ENCODE measurements at places on chromosomes 7 and 10.

DNA sequence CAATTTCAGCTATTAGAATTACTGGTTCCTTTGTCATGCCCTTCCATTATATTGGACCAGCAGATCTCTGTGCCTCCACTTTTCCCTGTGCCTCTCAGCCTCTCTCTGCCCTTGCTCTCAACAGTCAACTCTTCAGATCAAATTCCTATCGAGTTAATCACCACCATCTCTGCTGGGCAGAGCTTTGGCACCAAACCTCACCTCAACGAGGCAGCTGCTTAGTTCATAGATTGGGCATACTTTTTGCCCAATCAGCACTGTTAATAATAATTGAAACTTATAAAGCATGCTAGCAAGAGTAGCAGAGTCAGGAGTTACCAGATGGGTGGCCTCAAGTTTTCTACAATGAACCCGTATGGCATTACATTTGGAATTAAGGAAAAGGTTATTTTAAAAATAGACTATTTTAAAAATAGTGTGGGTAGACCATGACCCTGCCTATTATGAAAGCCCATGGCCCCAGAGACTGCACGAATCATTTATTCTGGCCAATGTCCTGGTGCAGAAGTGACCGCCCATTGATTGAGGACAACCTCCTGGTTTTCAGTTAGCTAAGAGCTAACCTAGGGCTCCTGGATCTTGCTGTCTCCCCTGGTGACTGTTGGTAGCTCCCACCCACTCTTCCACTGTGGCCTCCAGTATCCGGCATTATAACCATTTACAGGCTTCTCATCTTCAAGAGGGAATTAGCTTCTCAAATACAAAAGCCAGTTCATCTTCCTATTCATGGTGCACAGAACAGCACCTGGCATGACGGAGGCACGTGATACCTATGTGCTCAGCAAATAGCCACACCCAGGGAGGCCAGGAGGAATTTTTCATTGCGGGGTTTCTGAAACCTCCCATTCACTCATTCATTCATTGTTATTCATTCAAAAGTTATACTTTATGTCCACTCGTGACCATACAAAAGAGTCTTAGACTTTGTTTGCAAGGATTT, 265.4 kb downstream of the INHBA start:
- DNase-seq, result no peak

GRCh38 chr7:108118959-108119358, 11.2 kb downstream of the LAMB4 start:
- DNase-seq, result no peak

DNA sequence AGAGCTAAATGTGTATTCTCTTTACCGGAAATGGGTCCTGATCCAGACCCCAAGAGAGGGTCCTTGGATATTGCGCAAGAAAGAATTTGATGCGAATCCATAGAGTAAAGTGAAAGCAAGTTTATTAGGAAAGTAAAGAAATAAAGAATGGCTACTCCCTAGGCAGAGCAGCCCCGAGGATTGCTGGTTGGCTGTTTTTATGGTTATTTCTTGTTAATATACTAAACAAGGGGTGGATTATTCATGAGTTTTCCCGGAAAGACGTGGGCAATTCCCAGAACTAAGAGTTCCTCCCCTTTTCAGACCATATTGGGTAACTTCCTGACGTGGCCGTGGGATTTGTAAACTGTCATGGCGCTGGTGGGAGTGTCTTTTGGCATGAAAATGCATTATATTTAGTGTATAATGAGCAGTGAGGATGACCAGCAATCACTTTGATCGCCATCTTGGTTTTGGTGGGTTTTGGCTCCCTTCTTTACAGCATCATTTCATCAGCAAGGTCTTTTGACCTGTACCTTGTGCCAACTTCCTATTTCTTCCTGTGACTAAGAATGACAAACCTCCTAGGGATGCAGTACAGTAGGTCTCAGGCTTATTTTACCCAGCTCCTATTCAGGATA, 60.4 kb downstream of the ARL4A start:
- no peak for DNase-seq

GRCh38 chr10:75978213-75978612, 546.8 kb downstream of the LRMDA start:
- DNase-seq, result no peak

- DNase-seq, result no peak
These were observed 22.2 kb downstream of the ARHGAP21 start for GRCh38 chr10:24701447-24701846.

DNA sequence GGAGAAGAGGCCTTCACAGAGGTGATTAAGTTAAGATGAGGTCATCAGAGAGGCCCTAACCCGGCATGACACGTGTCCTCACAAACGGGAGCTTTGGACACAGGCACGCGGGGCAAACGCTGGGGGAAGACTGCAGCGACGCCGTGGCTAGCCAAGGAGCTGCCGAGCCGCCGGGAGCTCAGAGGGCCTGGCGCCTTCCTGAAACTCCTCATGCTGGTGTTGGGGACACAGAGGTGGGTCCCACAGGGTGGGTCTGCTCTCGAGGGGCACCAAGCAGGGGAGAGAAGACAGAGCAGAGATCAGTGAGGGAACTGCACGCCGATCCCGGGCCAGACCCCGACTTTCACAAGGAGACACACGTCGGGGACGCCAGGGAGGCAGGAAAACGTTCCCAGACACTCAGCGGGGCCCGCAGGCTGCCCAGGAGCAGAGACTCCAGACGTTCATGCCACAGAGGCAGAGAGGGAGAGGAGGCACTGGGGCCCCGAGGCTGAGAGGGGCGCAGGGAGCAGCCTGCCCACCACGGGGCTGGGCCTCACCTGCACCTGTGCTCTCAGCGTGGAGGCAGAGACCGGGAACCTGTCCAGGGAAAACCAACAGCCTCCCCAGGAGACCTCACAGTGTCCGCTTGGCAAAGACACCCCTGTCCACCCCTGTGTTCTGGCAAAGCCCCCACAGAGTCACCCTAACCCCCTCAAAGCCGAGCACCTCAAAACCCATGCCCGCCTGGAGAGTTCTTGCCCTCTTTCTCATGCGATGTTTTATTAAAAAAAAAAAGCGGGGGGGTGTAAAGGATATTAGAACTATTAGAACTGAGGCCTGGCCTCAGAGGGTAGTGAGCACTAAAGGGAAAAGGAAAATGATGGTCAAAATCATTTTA, 103.8 kb downstream of the PDGFA start:
- no peak for DNase-seq

DNA sequence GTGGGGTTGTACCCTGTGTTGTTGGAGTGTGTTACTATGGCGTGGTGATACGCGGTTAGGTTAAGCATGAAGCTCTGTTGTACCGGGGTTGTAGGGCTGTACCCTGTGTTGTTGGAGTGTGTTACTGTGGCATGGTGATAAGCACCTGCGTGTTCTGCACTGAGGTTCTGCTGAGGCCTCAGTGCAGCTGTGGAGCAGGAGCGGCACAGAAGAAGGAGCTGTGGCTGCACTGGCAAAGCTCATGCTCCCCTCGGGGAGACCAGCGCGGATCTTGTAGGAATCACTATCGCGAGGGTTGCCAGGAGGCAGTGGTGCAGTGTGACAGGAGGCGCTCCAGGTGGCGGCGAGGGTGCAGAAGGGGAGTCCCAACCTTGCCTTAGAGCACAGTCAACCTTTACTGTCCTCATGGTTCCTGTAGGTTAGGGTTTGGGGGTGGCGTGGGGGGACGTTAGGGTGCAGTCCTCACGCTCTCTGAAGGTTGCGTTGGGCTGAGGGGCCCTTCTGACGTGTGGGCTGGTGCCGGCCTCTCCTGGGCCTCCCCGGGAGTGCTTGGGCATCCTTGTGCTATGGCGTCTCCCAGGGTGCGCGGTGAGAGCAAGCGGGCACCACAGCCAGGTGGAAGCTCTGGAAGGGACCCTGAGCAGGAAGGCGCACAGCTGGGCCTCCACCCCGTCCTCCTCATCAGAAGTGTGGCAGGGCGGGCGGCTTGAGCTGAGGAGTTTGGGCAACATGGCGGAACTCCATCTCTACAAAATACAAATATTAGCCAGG, 11.0 kb downstream of the DYNC2I1 start:
- DNase-seq, result no peak

GRCh38 chr7:41438705-41439514, 264.0 kb downstream of the INHBA start:
- DNase-seq, result no peak

GRCh38 chr7:43612599-43613589, 30.0 kb downstream of the STK17A start:
- DNase-seq, result no peak

GRCh38 chr10:70715853-70716795, 43.8 kb downstream of the ADAMTS14 start:
- peak; percentile 48 for DNase-seq

DNA sequence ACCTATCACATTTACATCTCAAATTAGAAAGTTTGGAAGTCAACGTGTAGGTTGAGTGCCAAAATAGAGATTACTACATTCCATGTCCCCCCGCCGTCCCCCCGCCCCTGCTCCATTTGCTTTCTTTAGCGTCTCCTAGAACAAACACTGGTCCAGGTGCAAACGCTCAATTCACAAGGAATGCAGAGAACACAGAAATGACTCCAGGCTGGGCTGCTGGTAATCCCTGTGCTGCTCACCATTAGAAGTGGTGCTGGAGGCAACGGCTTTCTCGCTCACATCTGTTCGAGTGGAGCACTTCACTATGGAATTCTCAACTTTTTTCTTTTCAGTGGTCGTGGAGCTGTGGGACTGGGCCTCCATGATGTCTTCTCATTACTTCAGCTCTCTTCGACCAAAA, 14.1 kb downstream of the GLI3 start:
- DNase-seq, result no peak

GRCh38 chr7:55073051-55073511, 54.3 kb downstream of the EGFR start:
- DNase-seq, result no peak

- DNase-seq, result no peak
These were observed 31.3 kb downstream of the GNA12 start for GRCh38 chr7:2812831-2813230.

DNA sequence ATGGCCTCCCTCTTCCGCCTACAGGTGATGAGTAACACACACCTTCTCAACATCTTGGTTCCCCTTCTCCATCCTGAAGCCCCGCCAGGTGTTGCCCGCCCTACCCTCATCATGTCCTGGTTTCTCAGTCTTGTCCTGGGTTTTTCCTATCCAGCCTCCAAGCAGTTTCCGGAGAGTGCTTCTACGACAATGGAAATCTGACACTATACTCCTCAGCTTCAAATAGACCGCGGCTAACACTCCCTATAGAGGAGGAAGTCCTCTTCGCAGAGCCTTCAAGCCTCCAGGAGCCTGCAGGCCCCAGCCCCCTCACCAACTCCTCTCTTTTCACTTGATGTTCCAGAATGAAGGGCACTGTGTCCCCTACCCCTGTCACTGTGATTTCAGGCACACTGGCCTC, 147.4 kb downstream of the PRPF18 start:
- no peak for DNase-seq
